ENCODE measurements at places on chromosomes 7 and 10.

- DNase-seq: no peak
These were observed 388.6 kb upstream of the LRRTM3 start for GRCh38 chr10:66537186-66537585.

GRCh38 chr7:41336455-41336952 lies 366.4 kb downstream of the INHBA start:
- no peak for DNase-seq

- no peak for DNase-seq
These were observed 13.9 kb upstream of the PPP3CB start for GRCh38 chr10:73509695-73510094.

- DNase-seq: no peak
These were observed 1.0 kb upstream of the NOLC1 start for GRCh38 chr10:102150970-102151773.

- DNase-seq: no peak
These were observed 35.8 kb upstream of the MAP3K8 start for GRCh38 chr10:30398193-30398592.

GRCh38 chr10:126160971-126161630 lies 227.2 kb downstream of the ADAM12 start:
- DNase-seq: no peak

DNA sequence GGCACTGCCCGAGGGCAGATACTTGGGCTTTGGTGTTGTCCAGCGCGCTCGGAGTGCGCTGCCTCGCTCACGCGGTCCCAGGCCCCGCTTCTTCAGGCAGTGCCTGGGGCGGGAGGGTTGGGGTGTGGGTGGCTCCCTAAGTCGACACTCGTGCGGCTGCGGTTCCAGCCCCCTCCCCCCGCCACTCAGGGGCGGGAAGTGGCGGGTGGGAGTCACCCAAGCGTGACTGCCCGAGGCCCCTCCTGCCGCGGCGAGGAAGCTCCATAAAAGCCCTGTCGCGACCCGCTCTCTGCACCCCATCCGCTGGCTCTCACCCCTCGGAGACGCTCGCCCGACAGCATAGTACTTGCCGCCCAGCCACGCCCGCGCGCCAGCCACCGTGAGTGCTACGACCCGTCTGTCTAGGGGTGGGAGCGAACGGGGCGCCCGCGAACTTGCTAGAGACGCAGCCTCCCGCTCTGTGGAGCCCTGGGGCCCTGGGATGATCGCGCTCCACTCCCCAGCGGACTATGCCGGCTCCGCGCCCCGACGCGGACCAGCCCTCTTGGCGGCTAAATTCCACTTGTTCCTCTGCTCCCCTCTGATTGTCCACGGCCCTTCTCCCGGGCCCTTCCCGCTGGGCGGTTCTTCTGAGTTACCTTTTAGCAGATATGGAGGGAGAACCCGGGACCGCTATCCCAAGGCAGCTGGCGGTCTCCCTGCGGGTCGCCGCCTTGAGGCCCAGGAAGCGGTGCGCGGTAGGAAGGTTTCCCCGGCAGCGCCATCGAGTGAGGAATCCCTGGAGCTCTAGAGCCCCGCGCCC lies at the start of gene NPY:
Gene NPY, plus strand, starts transcription at position 294 of the 802 bp plus-strand sequence. CDS start 1,051 bp downstream, outside the sequence.
- peak; percentile 18 for DNase-seq

DNA sequence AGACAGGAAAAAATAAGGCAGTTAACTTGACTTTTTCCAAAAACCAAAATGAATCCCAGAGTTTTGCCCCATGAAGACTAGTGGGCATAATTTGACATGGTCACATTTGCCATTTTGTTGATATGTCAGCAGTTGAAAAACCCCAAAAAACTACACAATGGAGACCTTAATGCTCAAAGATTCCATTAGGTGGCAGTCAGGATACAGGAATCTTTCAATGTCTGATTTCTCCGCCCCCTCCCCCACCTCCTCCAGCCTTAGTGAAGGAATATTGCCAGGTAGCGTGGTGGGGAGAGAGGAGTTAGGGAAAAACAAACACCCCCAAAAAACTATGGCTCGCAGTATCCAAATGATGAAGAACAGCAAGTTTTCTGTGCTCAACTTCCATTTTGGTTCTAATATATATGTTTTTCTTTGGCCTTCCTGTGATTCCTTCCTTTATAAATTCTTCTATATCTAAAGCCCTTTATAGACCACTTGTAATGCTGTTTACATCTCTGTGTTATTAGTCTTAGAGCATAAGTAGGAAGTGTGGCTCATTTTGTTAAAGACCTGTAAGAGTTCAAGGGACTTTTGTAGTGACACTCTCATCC lies 6.7 kb upstream of the SMNDC1 start:
- no peak for DNase-seq

DNA sequence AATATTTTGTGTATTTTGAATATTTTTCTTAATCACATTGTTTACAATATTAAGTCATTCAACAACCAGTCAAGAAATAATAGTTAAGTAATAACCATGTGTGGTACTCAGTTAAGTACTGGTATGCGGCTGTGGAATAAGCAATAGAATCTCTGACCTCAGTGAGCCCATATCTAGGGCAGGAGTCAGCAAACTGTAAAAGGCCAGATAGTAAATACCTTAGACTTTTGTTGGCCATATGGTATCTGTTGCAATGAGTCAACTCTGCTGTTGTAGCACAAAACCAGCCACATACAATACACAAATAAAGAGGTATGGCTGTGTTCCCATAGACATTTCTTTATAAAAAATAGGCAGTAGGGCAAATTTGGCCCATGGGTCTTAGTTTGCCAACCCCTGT lies 311.6 kb upstream of the SEMA3A start:
- no peak for DNase-seq

- DNase-seq: no peak
These were observed 2.6 kb upstream of the EGFR start for GRCh38 chr7:55016061-55016745.

GRCh38 chr7:149884016-149884415 lies 10.2 kb downstream of the ATP6V0E2 start:
- no peak for DNase-seq

DNA sequence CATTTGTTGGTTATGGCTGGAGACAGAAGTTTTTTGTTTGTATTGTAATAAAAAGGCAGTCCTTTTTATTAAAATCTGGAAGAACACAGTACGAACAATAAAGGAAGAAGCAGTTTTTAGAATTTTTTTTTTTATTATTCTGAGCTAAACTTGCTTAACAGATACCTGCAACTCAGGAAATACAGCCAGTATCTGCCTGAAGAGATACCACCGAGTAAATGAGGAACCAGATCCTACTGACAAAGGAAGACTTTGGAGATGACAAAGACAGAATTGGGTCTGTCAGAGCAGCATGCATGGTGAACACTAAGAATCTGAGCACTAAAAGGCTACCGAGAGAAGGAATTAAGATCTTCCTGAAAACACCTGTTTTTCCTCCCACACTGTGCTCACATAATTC lies 1335.9 kb upstream of the SORCS1 start:
- no peak for DNase-seq

- DNase-seq: no peak
These were observed 358.8 kb downstream of the CALN1 start for GRCh38 chr7:72053292-72053691.

DNA sequence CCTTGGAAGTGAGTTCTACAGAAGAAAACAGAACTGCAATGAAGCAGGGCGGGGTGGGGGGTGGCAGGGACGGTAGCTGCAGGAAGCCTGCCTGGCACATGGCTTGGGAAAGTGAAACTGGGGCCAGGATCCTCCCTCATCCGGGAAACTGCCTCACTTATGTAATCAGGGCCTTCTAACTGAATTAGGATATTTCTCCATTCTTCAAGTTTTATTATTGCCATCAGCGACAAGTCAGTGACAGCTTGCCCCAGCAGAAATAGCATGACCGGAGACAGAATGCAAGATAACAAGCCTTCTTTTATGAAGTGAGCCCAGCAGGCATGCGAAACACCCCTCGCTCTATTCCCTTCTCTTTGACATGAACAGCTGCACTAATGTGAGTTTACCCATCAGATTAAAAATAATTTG lies 77.5 kb upstream of the CACUL1 start:
- DNase-seq: no peak

DNA sequence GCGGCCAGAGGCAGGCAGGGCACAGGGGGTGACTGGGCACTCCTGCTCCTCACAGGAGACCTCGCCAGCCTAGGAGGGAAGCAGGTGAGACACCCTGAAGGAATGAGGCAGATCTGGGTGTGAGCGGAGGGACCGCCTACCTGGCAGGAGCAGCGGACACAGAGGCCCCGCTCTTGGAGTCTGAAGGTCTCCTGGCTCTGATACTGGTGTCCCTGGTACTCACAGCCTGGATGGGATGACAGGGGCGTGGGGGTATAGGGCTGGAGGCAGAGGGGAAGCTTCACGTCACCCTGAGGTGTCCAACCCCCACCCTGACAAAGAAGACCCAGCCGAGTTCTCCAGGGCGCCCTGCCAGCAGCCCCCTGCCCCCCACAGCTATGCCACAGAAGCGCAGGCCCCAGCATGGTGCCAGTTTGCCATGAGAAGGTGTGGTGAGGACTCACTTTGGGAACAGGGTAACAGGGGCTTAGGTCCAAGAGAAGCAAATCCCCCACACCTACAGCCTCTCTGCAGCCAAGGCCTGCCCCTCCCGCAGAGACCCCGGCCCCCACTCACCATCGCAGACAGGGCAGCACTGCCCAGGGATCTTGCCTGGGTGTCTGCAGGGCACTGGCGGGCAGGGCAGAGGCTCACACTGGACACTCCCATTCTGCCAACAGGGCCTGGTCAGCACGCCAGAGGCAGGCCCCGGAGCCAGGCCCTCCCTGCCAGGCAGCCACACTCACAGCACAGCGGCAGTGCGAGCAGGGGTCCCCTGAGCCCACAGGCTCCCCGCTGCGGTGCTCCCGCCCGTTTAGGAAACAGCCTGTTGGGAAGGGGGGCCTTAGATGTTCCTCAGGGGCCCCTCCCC lies 17.0 kb downstream of the KCP start:
- DNase-seq: no peak

GRCh38 chr7:30703756-30704155 lies 21.5 kb upstream of the CRHR2 start:
- no peak for DNase-seq

GRCh38 chr10:48943096-48943495 lies 3.5 kb upstream of the LRRC18 start:
- no peak for DNase-seq

DNA sequence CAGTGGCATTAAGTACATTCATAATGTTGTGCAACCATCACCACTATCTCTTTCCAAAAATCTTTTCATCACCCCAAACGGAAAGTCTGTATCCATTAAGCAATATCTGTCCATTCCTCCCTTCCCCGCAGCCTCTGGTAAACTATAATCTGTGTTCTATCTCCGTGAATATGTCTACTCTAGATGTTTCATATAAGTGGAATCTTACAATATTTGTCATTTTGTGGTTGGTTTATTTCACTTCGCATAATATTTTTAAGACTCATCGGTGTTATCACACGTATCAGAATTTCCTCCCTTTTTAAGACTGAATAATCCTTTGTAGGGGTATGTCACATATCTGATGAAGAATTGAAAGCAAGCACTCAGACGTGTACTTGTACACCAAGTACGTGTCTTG lies 86.0 kb upstream of the FGFR2 start:
- no peak for DNase-seq

Measured in activated naive CD8-positive, alpha-beta T cell treated with anti-CD3 and anti-CD28 coated beads for 36 hours (primary cell).